ENCODE measurements at places on chromosomes 3 and 15.

- DNase-seq: no peak
These were observed 111.5 kb downstream of the NTRK3 start for GRCh38 chr15:88144921-88145653.

GRCh38 chr3:13688034-13688433, 139.1 kb downstream of the FBLN2 start:
- no peak for DNase-seq

GRCh38 chr3:150515210-150515609, 31.1 kb downstream of the SERP1 start:
- no peak for DNase-seq

DNA sequence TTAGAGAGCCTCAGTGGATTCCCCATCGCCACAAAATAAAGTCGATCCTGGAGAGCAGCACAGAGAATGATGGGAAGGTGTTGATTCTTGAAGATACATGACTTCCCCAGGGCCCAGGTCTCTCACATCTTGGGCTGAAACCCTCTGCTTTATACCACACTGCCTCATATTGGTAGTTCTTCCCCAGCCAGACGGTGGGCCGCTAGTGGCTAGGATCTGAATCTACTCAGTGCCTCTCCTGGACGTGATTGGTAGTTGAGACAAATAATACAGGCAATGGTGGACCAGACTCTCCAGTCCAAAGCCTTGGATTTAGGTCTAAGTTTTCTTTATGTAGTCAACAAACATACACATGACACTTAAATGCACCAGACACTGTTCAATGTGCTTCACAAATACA, 49.7 kb downstream of the RAB11A start:
- DNase-seq: no peak

GRCh38 chr3:127044996-127045395, 62.1 kb downstream of the PLXNA1 start:
- DNase-seq: no peak

DNA sequence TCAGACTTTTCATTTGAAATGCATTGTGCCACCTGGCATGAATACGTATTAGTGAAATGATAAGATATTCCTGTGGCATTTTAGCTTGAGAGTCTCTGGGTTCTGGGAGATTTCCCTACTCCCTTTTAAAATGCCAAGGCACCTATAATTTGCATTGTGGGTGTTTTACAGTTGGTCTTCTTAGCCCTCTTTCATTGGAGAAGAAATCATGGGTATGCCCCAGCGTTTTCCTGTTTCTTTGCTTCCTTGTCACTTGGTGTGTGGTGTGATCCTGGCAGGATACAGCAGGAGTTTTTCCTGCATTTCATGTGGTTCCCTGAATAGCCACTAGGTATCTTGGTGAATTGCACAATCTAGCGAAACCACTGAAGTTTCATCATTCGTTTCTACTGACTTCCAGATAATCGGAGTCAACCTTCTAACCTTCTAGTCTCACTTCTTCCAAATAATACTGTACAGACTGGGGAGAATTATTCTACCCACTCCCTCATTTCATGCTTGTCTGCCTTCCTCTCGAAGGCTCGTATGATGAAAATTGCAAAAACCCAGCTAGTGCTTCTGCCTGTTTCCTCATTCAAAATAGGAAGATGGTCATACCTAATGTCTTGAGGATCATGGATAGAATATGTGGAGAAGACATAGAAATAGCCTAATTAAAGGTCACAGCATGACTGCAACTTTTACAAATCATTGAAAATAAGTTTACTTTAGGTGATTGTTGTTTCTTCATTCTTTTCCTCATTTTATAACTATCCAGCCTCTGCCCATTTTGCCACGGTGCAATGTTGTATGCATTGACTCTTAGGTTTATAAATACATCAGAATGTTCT, 2.6 kb downstream of the BHLHE40 start:
- peak; percentile 56 for DNase-seq

All from left colon (tissue), 2 donors.